ENCODE measurements at places on chromosomes 5 and 9.

DNA sequence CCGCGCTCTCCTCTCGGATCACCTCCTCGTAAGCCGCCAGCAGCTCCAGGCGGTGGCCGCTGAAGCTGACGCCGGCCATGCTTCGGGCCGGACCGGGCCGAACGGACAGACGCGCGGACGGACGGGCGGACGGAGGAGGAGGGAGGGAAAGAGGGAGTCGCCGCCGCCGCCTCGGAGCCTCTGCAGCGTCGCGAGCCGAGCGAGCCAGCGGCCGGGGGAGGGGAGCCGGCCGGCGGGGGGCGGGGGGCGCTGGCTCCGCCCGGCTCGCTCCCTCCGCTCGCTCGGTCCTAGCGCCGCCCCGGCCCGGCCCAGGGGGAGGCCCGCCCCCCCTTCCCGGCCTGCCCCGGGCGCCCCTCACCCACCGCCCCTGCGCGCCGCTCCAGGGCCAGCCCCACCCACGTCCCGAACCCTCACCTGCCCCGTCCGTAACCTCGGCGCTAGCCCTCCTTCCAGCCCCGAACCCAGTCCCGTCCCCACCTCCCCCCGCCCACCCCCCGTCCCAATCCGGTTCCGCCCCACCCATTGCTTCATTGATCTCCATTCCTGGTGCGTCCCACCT is at the start of gene DBN1:
Gene DBN1 (minus strand): TSS at position 192 of the 559 bp plus-strand sequence. CDS start 113 bp downstream, at position 79.
- no peak for DNase-seq

DNA sequence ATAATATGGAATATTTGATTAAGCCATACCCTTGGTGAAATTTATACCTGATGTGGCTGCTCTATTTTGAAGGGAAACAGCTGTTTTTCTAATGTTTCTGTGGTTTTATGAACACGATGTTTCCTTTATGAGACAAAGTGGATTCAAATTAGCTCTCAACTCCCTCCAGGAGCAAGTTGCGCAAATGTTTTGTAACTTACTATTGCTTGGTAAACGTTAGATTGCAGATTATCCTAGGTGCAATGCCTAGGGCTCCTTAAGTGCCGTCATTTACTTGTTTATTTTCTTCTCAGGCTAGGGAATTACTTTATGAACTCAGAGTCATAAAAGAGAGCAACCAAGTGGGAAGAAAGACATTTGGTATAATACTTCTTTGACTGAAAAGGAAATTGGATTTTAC is 763.1 kb downstream of the TAF11L14 start:
- no peak for DNase-seq

GRCh38 chr5:93580927-93581445 is at the start of gene NR2F1-AS1:
TSS of gene NR2F1-AS1 (minus strand) at chr5:93581219.
- no peak for DNase-seq

DNA sequence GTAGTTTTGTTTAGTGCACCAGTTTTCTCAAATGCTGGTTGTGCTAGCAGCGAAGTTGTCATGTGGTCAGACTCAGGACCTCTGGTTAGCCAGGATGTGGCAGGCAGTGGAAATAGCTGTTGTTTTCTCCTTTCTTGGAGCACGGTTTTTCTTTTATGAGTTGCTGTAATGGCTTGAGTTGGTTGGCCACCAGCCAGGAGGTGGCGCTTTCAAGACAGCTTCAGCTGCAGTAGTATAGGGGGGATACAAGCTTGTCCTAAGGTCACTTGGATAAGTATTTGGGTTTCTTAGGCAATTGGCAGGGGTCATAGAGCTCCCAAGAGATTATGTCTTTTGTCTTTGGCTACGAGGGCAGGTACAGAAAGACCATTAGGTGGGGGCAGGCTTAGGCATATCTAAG is 274.2 kb upstream of the TARS1 start:
- no peak for DNase-seq

- no peak for DNase-seq
Measured at GRCh38 chr9:79395228-79395627, 176.5 kb upstream of the TLE4 start.

- DNase-seq = no peak
Measured at GRCh38 chr9:37992924-37993349, 76.1 kb downstream of the SHB start.

- no peak for DNase-seq
Measured at GRCh38 chr9:124013309-124014210, 2.0 kb downstream of the LHX2 start.

DNA sequence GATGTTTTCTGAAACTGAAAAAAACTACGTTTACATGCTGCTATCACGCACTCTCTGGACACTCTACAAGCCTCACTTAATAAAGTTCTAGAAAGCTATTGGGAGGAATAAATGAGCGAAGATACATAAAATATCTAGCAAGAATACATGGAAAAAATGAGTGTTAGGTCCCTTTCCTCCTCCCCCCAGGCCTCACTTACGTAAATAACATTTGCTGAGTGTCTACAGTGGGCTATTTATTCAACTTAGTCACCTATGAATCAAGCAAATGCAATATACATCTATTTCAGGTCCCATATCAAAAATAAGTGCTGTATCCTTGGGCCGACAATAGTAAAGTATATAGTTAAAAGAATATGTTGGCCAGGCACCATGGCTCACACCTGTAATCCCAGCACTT is 62.5 kb downstream of the FRMD3 start:
- no peak for DNase-seq

- DNase-seq = no peak
Measured at GRCh38 chr5:159415301-159415937, 85.1 kb upstream of the IL12B start.

- no peak for DNase-seq
Measured at GRCh38 chr9:114551750-114552685, 35.6 kb upstream of the ATP6V1G1 start.

GRCh38 chr5:86679529-86679928 is 61.8 kb downstream of the COX7C start:
- no peak for DNase-seq

GRCh38 chr9:81822967-81823366 is 105.3 kb upstream of the SPATA31D4 start:
- no peak for DNase-seq

DNA sequence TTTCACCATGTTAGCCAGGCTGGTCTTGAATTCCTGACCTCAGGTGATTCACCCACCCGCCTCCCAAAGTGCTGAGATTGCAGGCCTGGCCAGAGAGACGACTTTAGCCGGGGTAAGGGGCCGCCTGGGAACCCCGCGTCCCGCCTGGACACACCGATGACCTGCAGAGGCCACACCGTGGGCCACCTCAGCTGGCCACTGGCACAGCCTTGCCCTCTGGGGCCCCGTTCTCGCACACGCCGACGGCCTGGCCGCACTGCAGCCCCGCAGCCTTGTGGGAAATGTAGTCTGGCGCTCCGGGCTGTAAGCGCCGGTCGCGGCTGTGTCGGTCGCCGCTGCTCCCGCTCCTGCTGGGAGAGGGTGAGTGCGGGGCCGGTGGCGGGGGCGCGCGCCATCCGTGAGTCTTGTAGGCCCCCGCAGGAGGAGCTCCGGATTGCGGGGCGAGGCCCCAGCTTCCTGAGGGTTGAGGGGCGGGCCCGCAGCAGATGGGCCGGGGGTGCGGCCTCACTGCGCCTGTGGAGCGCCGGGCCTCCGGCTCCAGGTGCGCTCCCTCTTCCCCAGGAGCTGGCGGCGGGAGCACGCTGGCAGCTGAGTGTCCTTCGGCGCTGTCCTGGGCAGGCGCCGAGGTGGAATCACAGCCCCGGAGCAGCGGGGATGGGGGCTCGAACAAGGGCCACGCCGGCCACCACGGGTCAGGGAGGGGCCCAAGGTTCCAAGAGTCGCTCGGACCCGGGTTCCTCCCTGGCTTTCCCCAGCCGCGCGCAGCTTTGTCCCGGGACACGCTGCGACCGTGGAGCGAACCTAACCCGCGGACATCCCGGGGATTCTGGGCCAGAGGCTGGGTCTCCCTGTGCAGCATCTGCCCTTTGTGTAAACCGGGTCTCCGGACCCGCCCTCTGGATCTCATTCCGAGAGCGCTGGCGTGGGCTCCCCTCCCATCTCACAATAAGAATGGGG is at the start of gene ZFP2:
Gene ZFP2 (plus strand): TSS at position 299 of the 957 bp plus-strand sequence. CDS start 35,401 bp downstream, outside the sequence.
- no peak for DNase-seq

DNA sequence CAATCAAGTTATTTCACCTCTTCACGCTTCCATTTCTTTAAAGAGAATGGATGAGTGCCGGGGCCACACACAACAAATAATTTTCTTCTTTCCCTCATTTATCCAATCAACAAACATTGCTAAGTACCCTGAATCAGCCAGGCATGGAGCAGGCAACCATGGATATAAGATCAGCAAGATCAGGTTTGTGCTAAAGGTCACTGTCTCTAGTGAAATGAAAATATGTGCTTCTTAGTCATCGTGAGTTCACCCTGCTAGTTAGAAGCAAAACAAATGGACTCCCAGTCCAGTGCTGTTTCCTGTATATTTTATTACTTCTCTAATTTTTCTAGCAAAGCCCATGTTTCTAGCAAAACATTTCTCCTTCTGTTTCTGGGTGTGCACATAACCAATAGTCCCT is 629.2 kb downstream of the BNC2 start:
- no peak for DNase-seq

DNA sequence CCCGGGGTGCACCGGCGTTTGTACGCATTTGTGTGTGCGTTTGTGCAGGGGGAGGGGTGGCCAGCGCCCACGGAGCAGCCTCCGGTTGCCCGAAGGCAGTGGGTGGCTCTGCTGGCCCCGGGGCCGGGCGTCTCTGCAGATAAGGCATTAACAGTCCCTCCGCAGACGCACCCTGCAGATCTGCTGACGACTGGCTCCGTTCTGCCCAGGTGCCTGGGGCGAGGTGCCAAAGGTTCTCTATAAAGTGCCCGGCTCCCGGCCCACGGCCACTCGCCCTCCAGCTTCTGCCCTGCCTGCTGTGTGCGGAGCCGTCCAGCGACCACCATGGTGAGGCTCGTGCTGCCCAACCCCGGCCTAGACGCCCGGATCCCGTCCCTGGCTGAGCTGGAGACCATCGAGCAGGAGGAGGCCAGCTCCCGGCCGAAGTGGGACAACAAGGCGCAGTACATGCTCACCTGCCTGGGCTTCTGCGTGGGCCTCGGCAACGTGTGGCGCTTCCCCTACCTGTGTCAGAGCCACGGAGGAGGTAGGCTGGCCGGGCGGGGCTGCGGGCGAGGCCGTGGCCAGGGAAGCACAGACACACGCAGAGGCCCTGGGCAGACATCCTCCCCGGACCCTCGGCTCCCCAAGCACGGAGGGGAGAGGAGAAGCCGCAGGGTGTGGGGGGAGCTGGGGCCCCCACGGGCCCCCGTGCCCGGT is at the start of gene SLC6A19:
Gene SLC6A19 (plus strand): TSS at position 269 of the 699 bp plus-strand sequence. CDS start 56 bp downstream, at position 325.
- no peak for DNase-seq

DNA sequence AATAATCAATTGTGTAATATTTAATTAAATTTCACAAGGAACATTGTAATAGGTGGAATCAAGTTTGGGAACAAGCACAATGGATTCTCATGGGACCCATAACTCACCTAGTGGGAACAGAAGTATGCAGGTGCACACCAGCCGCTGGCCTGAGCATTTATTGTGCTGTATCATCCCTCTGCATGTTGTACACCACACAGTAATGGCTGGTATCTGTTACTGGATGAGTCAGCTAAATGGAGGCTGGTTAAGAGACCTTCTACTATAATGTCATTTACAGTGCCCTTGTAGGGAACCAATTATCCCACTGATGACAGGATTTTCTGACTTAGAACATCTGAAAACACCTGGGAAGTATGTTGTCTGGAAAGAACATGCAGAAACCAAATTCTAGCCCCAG is 3.2 kb upstream of the MAP3K1 start:
- DNase-seq = no peak

DNA sequence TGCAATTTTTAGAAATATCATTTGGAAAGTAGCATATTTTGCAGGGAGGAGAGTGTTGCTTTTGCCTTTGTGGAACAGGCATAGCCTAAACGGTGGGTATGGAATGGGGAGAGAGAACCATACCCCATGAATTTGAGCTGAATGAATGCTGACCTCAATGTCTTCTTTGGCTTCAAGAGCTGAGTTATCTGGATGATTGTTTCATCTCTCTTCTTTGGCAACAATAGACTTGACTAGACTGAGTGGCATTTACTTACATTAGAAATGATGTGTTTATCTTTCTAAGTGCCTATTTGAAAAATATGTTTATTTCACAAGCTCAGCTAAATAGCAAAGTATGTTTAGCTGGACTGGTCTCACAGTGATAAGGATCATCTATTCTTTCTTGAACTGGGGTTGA is 42.8 kb downstream of the SPEF2 start:
- no peak for DNase-seq

- no peak for DNase-seq
Measured at GRCh38 chr9:115444959-115445358, 327.0 kb upstream of the TNC start.

DNA sequence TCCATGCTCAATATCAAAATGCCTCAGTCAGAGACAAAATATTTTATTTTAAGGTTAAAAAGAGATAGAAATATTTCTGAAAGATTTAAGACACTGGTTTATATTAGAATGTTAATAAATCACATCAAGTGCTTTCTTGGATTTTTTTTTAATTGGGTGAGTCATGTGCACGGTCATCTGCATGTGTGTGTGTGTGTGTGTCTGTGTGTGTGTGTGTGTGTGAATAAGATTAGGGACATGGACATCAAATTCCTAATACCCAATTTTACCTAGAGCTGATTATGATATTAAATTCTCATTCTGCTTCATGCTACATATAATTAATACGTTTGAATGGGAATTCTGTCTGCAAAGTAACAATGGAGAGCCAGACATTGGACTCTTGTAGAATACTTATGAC is 122.9 kb downstream of the BASP1 start:
- DNase-seq = no peak

GRCh38 chr9:22863736-22864135 is 417.1 kb downstream of the DMRTA1 start:
- no peak for DNase-seq

DNA sequence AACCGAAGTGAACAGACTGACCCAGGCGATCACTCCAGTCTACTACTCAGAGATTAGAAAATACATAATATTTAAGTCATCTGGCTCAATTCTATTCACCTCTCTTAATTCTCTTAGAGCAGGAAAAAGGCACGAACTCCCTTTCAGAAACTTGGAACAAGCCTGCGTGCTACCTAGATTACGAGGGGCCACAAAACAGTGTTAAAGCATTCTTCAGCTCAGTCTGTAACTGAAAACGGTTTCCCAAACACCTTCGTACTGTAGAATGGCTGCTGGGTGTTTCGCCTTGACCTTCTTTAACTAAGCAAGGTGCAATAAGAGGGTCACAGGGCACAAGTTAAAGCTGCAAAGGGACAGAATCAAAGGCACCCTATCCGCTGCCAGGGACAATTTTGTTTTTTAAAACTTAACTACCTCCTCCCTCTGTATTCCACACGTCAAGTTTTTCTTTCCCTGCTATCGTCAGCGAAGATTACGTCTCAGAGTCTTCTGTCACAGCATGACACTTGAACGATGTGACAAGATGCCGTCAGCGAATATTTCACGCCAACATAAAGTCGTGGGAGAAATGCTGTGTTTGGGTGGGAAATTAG is 687 bp downstream of the LYSMD3 start:
- DNase-seq = no peak

- no peak for DNase-seq
Measured at GRCh38 chr9:86598411-86599239, 244.4 kb upstream of the TUT7 start.

All from activated CD4-positive, CD25-positive, alpha-beta regulatory T cell (primary cell).